Ascending aorta (tissue), 2 donors: ENCODE measurements at places on chromosomes 1 and 21.

DNA sequence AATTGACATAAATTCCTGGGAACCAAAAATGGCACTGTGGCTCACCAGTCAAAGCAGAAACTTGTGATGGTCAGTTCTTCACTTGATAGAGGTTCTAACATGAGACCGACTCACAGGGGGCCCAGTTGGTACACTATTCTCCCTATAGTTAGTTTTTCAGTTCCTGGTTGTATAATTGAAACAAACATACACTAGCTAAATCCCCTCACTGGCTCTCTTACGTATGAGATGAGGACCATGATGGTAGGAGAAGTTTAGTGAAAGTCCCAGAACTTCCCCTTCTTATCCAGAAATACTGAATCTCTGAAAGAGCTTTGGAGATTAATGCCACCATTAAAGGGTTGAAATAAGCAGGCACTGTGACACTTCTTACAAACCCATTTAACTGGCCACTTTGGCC lies 2.8 kb upstream of the S100B start:
- H3K36me3 ChIP-seq, result no peaks in the 10 kb centered on the region
- H3K4me3 ChIP-seq, result no peak overlapping the region
- H3K4me1 ChIP-seq, result no peaks in the 10 kb centered on the region
- no peak for DNase-seq

- no peak overlapping the region for H3K4me3 ChIP-seq
- no peaks in the 10 kb centered on the region for H3K4me1 ChIP-seq
- H3K27ac ChIP-seq, result no peak overlapping the region
- no peaks in the 10 kb centered on the region for H3K36me3 ChIP-seq
Observed at GRCh38 chr1:2778220-2778592, 23.3 kb downstream of the TTC34 start.

DNA sequence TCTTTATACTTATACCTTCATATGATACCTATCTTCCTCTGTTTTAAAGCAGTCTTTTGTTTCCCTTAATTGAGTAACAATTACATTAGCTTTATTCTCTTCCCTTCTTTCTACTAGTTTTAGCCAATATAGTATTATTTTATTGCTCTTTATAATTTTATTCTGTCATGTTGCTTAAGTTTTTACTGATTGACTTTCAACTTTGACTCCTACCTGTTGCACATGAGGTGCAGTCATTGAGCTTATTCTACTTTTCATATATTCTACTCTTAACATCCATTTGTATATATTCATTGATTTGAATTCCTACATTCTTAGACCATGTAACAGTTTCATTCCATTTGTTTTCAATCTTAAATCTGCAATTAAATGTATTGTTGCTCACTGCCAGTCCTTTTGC lies 49.2 kb downstream of the AGO3 start:
- peaks cover 7% of the 10 kb centered on the region for H3K36me3 ChIP-seq
- H3K27me3 ChIP-seq, result no peaks in the 10 kb centered on the region
- H3K27ac ChIP-seq, result no peak overlapping the region
- DNase-seq, result no peak
- H3K4me1 ChIP-seq, result no peaks in the 10 kb centered on the region

GRCh38 chr1:226708342-226708780 lies 30.7 kb downstream of the ITPKB start:
- no peaks in the 10 kb centered on the region for H3K27me3 ChIP-seq
- no peak overlapping the region for H3K4me3 ChIP-seq
- H3K36me3 ChIP-seq, result no peaks in the 10 kb centered on the region
- peak overlapping the region; percentile 19 for H3K27ac ChIP-seq
- DNase-seq, result no peak

- no peaks in the 10 kb centered on the region for H3K36me3 ChIP-seq
- H3K27ac ChIP-seq, result no peak overlapping the region
- H3K4me1 ChIP-seq, result no peaks in the 10 kb centered on the region
- H3K4me3 ChIP-seq, result no peak overlapping the region
Observed at GRCh38 chr1:47866601-47867437, 130.4 kb downstream of the TRABD2B start.

- H3K4me3 ChIP-seq, result no peak overlapping the region
- no peaks in the 10 kb centered on the region for H3K27me3 ChIP-seq
- DNase-seq, result no peak
- H3K4me1 ChIP-seq, result no peaks in the 10 kb centered on the region
- no peaks in the 10 kb centered on the region for H3K36me3 ChIP-seq
- H3K27ac ChIP-seq, result no peak overlapping the region
Observed at GRCh38 chr1:162942916-162943559, 82.1 kb upstream of the CCDC190 start.

DNA sequence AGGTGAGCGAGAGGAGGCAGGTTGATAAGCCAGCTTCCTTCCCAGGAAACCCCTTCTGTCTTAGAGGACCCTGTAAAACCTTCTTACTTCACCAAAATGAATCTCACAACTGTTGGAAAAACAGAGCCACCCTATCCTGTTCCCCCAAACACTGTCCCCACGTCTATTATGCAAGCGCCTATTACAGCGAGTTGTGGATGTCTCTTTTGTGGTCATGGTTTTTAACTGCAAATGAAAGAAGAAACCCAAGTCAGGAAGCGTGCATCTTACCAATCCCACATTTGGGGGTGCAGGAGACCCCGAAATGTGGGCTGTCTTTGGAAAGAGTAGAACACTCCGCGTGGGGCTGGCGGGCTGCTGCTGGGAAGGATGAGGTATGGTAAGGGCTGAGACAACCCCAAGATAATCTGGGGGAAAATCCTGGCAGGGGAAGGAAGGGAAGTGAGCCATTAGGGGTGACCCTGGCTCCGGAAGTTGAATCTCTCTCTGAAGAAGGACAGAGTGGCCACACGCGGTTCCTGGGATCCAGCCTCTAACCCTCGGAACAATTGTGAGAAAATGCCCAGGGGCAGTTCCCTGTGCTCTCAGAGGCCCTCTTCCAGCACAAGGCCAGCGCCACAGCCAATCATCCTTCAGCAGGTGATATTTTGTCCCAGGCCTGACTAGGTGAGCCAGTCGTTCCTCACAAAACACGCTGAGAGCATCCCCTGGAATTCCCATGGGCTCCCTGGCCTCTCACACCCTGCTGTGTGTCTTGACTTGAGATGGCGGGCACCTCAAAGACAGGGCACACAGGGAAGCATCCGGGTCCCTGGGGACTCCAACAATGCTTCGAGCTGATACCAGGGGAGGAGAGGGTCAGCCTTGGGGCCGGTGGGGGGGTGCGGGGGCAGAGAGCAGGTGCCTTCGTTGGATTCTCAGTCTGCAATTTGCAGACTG lies 168.5 kb upstream of the IRF2BP2 start:
- DNase-seq, result peak; percentile 74
- H3K4me3 ChIP-seq, result no peak overlapping the region

- DNase-seq, result no peak
- H3K4me1 ChIP-seq, result no peaks in the 10 kb centered on the region
- H3K4me3 ChIP-seq, result no peak overlapping the region
Observed at GRCh38 chr1:66788231-66788939, 12.7 kb downstream of the INSL5 start.

- H3K27me3 ChIP-seq, result no peaks in the 10 kb centered on the region
- H3K36me3 ChIP-seq, result no peaks in the 10 kb centered on the region
- no peak overlapping the region for H3K4me3 ChIP-seq
- no peak overlapping the region for H3K27ac ChIP-seq
Observed at GRCh38 chr1:101284622-101285218, 47.9 kb downstream of the S1PR1 start.

DNA sequence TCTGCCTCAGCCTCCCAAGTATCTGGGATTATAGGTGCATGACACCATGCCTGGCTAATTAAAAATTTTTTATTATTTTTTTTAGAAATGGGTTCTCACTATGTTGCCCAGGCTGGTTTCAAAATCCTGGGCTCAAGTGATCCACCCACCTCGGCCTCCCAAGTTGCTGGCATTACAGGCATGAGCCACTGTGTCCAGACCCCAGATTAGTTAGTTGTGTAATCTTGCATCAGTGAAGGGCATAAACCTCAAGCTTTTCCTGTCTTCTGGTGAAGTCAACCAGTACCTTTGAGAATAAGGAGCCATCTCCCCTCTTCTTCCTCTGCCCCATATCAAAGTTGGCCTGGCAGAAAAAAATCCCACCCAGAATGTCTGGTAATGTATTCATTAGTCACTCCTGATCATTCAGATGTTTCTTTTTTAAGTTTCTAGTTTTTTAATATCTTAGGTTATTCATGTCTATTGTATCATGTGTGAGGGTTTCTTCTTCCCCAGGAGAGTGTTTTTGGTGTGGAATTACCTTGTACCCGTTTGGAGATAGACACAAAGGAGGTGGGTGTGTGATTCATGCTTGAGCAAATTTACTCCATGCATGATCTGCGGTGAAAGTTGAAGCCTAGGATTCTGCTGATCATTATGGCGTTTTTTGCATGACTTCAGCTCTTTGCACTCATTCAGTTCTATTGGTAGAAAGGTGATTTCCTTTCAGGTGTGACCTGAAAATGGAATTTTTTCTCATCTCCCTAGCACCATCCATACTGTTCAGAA lies 144.0 kb downstream of the FMN2 start:
- no peaks in the 10 kb centered on the region for H3K36me3 ChIP-seq
- no peaks in the 10 kb centered on the region for H3K4me1 ChIP-seq
- DNase-seq, result no peak
- no peak overlapping the region for H3K4me3 ChIP-seq
